DMS153 (cell line): ENCODE measurements at places on chromosomes 11 and 22.

- no peak for DNase-seq
Measured at GRCh38 chr11:12552692-12553091, 121.5 kb upstream of the TEAD1 start.

DNA sequence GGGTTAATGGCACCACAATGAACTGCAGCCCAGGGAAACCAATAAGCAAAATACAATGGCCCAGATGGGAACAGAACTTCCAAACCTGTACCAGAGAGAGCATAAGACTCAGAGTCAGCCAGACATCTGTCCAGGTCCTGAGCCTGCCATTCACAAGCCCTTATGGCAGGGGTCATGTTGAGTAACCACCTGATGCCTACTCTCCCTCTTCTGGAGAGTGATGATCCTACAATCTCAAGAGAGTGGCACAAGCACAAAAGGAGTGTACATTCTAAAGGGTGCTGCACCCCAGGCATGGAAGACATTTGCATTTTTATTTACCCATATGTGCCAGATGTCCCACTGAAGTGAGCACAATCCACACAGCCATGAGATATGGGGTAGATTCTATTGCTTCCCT is 10.6 kb downstream of the TENM4 start:
- no peak for DNase-seq

DNA sequence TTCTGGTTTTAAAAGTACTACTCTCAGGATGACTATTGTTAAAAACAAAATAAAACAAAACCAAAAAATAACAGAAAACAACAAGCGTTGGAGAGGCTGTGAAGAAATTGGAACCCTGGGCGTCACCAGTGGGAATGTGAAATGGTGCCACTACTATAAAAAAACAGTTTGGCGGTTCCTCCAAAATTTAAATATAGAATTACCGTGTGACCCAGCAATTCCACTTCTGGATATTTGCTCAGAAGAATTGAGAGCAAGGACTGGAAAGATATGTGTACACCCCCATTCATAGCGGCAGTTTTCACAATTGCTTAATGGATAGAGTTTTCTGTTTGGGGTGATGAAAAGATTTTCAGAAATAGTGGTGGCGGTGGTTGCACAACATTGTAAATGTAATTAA is 8.6 kb downstream of the APOA4 start:
- no peak for DNase-seq

- DNase-seq = peak; percentile 82
Measured at GRCh38 chr22:49930596-49931412, 12.4 kb downstream of the CRELD2 start.

GRCh38 chr22:39994566-39995392 is at the start of gene FAM83F:
FAM83F (plus strand) TSS chr22:39994954; CDS start chr22:39995043, 89 bp downstream.
- DNase-seq = no peak

DNA sequence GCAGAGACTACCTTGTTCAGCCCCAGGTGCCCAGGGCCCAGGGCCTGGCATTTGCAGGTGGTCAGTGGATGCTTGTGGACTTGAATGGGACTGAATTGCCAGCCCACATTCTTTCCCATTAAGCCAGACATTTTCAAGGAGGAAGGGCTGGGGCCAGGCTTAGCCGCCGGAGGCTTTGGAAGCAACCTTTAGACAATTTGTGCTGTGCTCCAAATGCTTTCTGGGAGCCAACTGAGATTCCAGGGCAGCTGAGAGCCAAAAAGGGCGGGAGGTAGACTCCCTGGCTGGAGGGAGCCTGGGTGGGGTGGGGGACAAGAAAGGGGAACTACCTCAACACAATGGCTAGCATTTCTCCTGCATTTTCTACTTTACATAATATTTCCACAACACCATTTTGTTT is 54.8 kb upstream of the TIMP3 start:
- DNase-seq = no peak

DNA sequence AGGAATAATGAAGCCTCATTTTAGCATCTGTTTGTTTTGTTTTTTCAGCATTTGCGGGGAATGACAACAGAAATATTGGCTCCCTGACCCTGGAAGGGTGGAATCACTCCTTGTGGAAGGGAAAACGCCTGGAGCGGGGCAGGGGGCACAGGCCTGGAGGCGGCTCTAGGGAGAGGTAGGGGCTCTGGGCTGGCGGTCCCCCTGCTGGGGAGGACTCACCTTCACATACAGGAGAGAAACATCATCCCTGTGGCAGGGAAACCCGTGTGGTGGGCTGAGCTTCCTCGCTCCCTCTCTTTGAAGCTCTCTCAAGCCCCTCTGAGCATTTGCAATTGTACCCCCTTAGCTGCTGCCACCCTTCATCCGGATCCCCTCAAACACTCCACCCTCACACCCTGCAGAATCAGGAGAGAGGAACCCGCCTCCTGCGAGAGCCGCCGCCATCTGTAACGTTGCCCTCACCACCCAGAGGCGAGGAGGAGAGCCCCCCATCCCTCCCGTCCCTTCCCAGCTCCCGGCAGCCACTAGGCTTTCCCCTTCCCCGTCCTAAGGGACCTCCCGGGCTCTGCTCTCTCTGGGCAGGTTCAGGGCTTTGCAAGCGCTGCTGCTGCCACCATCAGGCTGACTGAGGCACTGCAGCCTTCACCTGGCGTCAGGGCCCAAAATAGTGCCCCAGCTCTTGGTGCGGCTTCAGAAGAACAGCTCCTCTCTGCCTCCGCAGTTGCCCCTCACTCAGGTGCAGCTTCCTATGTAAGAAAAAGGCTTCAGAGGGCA is 10.4 kb downstream of the KIRREL3 start:
- DNase-seq = peak; percentile 46

DNA sequence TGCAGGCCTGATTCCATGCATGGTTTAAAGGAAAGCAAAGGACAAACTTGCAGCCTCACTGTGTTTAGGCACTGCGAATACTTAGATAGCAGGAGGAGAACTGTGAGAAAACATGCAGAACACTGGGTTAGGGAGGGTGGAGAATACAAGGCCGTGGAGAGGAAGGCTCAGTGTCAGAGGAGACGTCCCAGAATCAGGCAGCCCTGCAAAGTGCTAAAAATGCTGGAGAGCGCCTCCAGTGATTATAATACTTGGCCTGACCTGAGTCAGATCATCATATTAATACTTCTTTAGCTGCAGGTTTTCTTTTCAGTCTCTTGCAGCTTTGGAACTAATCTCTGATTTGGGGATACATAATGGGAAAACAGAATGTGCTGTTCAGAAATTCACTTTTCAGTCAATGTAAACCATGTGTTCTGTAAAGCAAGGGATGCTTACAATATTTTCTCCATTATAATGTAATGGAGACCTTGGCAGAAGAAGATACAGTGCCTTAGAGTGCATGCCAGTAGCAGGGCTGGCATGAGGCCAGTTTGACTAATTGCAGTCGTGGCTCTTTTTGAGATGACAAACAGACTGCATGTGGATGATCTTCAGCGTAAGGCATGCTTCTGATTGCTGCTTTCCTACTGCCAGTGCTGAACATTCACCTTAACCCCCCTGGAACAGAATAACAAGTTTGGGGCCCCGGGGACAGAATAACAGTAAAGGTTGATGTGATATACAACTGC is 16.8 kb downstream of the EXT2 start:
- DNase-seq = no peak

DNA sequence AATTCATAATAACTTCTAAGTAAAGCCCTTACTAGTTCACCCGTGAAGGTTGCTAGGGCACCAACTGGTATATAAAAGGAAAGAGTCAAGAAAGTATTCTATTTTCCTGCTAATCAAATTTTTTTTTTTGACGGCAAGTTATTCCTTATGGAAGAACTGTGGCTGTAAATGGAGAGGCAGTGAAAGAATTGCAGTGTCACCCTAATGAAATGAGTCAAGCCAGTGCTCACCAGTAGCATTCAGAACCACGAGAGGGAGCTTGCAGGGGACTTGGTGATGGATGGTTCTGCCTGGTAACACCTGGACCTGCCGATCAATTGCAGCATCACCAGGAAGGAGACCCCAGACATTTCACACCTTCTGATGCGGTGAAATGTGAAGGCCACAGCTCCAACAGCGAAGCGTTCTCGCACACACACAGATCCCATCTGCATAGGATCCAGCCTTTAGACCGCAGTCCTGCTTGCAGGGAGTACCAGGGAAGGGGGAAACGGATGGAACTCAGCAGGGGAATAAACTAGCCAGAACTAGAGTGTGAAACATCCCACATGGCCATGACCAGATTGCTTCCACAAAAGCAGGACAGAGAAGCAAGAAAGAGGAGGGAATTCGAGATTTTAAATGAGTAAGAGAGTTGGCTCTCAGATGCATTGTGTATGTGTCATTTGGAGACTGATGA is 326.2 kb downstream of the TBC1D22A start:
- no peak for DNase-seq

DNA sequence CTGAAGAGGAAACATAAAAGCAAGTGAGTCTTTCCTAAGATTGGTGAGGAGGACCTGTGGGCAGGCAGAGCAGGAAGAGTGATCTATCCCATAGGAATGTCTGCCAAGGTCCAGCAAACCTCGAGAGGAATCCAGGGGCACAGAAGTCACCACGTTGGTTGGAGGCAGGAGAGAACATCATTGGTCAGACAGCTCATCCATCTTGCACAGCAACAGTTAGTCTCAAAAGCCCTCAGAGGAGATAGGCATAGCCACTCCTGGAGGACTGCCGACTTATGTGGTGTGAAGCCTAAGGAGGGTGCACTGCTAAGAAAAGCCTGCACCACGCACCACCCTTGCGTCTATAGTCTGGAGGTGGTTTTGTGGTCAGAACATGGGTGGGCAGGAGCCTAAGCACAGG is 109.1 kb downstream of the RASSF10 start:
- no peak for DNase-seq

DNA sequence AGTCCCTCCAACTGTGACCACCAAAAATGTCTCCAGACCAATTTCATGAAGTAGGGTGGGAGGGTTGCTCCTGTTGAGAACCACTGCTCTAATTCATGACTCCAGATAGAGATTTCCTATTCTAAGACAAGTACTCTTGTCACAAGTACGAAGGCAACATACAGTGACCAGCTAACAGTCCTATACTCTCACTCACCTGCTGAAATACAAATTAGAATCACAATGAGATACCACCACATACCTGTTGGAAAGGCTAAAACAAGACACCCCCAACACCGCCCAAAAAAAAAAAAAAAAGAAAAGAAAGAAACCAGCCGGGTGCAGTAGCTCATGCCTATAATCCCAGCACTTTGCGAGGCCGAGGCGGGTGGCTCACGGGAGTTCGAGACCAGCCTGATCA is 310.5 kb downstream of the SWAP70 start:
- no peak for DNase-seq

- DNase-seq = no peak
Measured at GRCh38 chr11:197741-198235, 4.9 kb downstream of the SCGB1C1 start.

DNA sequence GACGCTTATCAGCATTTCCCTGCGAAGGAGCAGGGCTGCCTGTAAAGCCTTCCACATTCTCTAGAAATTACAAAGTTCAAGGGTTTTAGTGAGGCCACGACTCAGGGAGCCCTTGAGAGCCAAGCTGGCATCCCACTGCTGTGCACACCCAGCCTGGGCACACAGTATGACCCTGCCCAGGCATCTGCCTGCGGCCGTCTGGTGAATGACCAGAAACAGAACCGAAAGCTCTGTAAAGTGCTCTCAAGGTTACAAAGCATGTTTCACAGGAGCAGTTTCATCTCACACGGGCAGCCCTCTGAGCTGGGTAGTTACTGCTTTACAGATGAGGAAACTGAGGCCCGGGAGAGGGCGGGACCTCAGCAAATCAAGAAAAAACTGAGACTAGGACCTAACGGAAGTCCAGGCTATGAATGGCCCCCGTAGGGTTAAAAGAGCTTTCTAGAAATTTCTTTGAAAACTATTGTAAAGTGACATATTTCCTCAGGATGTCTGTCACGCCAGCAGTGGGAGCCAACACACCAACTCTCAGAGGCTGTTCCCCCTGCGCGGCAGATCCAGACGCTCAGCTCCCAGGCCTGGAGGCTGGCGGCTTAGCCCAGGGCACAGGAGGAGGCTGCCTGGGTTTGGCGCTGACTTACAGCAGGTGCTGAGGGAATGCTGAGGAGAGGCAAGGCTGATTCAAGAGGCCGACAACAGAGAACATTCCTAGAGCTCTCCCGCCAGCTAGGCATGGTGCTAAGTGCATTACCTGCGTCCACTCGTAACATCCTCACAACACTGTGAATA is 7.7 kb upstream of the TCF20 start:
- peak; percentile 63 for DNase-seq

GRCh38 chr22:23404689-23405365 is 175.3 kb downstream of the IGLL1 start:
- no peak for DNase-seq

DNA sequence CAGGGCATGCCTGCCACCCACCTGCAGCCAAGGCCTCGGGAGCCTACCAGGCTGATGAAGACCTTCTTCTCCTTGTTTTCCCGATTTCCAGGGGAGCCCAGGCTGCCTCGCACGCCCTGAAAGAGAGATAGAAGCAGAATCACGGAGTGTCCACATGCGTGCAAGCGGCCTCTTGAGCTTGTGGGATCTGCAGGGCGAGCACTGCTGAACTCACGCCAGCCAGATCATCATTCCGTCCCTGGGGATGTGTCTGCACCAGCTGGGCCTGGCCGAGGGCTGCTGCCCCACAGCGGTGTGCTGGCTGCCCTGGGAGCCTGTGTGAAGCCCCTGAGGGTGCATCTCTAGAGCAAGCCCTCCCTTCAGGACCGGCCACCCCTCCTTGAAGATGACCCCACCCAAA is 17.9 kb downstream of the USH1C start:
- no peak for DNase-seq
